Stimulated activated CD4-positive, alpha-beta T cell treated with anti-CD3 and anti-CD28 coated beads, Interleukin-4, amount 100 ng/mL, for 24 hours (primary cell): ENCODE measurements at places on chromosomes 5 and 9.

- no peak for DNase-seq
These were observed 18.0 kb downstream of the NEURL1B start for GRCh38 chr5:172658961-172659501.

- no peak for DNase-seq
These were observed 3.6 kb downstream of the FOXI1 start for GRCh38 chr5:170109059-170110031.

- no peak for DNase-seq
These were observed 385.2 kb upstream of the KLF4 start for GRCh38 chr9:107874591-107875369.

GRCh38 chr9:19788152-19788551, 685 bp downstream of the SLC24A2 start:
- no peak for DNase-seq

GRCh38 chr5:12652201-12652600, 748.0 kb upstream of the CTNND2 start:
- no peak for DNase-seq

DNA sequence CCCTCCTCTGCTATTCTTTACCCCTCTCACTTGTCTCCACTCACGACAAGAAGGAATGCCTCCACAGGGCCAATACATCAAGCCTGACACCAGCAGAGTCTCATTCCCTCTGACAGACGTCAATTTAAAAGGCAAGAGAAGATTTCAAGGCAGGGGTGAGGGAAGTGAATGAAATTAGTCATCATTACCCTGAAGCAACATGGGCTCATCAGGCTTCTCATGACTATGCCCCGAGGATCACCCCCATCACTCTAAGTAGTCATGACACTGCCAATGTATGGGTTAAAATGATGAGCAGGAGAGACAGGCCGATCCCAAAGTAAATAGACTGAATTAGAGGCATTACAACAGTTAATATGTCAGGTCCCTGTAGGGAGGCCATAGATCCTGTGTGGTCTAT, 504.4 kb downstream of the TLE4 start:
- DNase-seq, result no peak

- no peak for DNase-seq
These were observed 130.1 kb downstream of the GPBP1 start for GRCh38 chr5:57303985-57304384.

DNA sequence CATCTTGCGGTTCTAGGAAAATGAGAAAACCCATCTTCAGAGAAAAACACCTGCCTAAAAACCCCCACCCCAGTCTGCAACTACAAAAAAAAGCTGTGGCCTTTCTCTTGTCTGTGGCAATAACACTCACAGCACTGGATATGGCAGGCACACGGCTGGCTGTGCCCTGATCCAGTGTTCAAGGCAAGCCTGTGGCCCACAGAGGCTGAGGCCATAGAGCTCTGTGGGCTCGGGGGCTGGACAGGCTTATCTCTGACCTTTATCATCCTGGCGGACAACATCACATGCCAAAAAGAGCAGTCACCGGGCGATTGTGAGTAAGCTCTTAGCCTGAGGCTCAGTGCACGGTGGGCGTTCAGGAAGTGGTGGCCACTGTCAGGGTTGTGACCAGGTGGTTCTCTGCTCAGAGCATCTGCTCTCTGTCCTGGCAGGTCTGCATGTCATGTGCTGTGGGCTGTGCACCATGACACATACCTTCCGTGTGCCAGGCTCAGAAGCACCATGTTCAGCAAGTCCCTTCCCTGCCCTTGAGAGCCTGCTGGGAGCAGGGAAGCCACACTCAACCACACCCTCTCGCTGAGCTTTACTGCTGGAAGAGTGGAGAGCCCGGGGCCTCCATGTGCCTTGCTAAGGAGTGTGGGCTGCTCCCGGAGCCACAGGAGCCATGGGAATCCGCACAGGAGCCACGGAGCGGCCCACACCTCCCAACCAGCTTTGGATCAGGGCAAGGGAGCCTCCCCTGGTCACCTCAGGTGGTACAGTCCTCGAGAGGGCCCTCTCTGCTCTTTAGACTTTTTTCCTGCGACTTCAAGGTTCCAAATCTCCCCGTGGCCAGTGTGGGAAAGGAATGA, 34.6 kb upstream of the WDR38 start:
- DNase-seq, result no peak

DNA sequence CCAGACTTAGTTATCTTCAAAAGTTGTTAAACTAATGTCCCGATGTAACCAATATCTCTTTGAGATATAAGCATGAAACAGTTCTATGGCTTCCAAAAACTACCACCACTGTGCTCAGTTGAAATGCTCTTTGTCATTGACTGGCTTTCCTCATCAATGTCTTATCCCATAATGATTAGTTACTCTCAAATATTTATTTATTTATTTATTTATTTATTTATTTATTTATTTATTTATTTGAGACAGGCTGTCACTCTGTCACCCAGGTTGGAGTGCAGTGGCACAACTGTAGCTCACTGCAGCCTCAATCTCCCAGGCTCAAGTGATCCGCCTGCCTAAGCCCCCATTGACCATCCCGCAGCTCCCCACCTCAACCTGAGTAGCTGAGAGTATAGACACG, 28.0 kb upstream of the MLLT3 start:
- DNase-seq, result no peak

- no peak for DNase-seq
These were observed 14.7 kb downstream of the ASTN2 start for GRCh38 chr9:117400171-117400570.

- DNase-seq, result peak; percentile 21
These were observed 687 bp downstream of the LYSMD3 start for GRCh38 chr5:90528601-90529193.

GRCh38 chr5:79966448-79966847, 24.6 kb downstream of the MTX3 start:
- no peak for DNase-seq

DNA sequence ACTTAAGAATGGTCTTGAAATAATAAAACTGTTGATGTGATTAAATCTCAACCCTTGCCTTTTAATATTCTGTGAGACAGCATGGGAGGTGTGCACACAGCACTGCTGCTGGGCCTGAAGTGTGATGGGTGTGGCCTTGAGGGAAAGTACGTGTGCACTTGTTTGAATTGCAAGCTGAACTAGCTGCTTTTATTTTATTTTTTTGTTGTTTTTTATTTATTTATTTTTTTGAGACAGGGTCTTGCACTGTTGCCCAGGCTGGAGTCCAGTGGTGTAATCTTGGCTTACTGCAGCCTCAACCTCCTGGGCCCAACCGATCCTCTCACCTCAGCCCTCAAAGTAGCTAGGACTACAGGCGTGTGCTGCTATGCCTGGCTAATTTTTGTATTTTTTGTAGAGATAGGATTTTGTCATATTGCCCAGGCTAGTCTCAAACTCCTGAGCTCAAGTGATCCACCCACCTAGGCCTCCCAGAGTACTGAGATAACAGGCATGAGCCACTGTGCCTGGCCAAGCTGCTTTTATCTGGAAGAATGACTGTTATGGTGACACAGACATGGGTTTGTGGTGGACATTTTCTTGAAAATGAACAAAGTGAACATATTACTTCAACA, 58.9 kb downstream of the GPR107 start:
- no peak for DNase-seq

GRCh38 chr9:111599955-111600343, 502 bp upstream of the PTGR1 start:
- no peak for DNase-seq

DNA sequence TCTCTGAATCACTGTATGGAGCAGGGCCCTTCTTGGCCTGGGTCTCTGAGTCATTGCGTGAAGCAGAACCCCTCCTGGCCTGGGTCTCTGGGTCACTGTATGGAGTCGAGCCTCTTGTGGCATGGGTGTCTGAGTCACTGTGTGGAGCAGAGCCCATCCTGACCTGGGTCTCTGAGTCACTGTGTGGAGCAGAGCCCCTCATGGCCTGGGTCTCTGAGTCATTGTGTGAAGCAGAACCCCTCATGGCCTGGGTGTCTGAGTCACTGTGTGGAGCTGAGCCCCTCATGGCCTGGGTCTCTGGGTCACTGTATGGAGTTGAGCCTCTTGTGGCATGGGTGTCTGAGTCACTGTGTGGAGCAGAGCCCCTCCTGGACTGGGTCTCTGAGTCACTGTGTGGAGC, 94.0 kb upstream of the RAPGEF1 start:
- DNase-seq, result no peak

DNA sequence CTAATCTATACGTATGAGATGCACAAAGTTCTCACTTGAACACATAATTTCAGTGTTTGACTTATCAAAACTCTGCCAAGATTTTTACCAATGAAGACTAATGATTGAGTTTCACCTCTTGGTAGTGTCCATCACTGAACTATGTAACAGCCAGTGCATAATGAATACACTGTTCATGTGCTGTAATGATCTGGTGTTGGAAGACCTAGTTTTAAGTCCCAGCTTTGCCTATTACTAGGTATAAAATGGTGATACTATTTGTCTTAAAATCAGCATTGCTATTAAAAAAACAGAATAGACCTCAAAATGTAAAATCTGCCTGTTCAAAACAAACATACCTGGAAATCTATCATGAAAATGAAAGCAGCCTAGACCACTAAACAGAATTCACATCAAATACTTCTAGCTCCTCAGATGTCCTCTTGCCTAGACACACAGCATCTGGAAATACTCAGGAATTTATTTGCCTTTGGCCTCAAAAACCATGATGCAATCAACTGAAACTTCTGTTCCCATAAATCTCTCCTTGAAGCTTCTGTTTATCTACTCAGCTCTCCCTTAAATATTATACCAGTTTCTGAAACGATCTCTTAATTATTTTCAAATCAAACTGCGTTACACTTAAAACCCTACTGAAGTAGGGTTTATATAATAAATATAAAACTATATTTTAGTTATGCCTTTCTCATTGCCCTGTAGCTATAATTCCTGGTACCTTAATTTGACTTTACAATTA, 38.1 kb downstream of the MRPS27 start:
- no peak for DNase-seq

GRCh38 chr5:124315741-124316415, 430.6 kb downstream of the ZNF608 start:
- DNase-seq, result no peak

GRCh38 chr5:21765406-21765805, 1087.7 kb downstream of the CDH12 start:
- no peak for DNase-seq

DNA sequence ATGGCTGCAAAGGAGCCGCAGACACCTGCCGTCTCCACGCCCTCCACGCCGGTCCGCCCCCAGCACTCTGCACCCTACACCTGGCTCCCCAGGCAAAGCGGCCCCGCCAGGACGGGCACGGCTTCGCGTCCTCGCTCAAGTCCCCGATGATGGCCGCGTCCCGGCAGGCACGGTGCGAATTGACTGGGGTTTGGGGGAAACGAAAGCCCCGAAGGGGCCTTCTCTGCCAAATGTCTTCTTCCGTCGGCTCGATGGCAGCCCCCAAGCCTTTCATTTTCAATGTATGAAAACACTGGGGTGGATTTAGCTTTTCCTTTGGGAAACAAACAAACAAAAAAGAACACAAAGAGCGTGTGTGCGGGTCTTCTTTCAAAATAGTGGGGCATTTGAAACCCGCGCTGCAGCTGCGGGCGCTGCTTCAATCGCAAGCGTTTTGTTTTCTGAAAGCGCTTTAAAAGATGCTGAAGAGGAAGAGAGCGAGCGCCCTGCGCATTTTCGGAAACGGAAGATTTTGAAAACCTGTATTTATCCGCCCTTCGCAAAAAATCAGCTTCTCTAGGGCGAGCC, 160.0 kb downstream of the RMI1 start:
- DNase-seq, result peak; percentile 9

- no peak for DNase-seq
These were observed 93.0 kb upstream of the ZNF608 start for GRCh38 chr5:124839371-124839998.

GRCh38 chr5:178383919-178384815, 151.6 kb upstream of the PHYKPL start:
- no peak for DNase-seq

DNA sequence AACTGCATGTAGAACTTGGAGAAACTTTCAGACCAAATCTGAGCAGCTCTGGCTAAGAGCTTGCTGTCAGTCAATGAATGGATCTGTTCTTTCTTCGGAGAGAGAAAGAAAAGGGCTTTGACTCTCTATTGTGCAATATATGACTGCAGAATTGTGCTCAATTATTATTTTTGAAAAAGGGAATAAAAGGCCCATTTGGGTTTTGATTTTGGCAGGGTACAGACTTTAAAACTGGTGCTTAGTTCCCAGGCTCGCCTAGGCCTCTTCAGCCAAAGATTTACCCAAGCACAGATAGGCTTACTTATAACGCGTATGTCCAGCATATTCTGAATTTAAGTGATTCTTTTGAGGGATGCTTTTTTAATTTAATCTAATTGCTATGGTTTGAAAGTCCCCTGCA, 59.3 kb downstream of the RETREG1 start:
- no peak for DNase-seq

DNA sequence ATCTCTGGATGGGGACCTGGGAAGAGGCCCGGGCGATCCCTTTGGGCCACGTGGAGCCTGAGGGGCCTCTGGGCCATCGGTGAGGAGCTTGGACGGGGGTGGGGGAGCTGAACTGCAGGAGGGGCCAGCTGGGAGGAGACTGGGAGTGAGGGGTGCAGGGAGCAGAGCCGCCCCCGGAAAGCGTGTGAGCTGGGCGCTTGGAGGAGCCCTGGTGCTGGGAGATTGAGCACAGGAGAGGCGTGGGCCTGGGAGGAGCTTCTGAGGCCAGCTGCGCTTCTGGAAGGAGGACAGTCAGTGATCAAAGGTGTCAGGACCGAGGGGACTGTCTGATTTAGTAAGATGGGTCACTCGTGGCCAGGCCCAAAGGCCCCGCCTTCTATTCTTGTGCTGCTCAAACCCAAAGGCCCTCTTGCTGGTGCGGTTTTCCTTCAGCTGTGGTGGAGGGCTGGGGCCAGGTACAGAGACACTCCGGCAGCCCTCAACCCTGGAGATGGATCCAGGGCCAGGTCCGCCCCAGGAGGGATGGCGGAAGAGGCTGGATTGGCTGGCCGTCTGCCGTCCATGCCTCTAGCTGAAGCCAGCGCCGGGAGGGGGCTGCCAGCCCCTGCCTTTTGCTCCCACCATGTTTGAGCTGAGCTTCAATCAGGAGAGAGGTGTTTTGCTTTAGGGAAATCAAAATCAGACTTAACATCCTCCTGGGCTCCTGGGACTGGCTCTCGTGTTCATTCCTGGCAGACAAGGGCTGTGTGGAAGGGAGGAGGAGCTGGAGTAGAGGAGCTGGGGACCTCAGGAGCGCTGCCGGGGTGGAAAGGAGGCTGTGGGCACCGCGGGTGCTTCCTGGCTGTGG, 21.6 kb downstream of the NCS1 start:
- no peak for DNase-seq

GRCh38 chr5:179762079-179762780, 29.6 kb downstream of the MAML1 start:
- peak; percentile 11 for DNase-seq

GRCh38 chr5:12526113-12526512, 621.9 kb upstream of the CTNND2 start:
- DNase-seq, result no peak

- no peak for DNase-seq
These were observed 31.0 kb downstream of the CSF2 start for GRCh38 chr5:132104556-132104955.

DNA sequence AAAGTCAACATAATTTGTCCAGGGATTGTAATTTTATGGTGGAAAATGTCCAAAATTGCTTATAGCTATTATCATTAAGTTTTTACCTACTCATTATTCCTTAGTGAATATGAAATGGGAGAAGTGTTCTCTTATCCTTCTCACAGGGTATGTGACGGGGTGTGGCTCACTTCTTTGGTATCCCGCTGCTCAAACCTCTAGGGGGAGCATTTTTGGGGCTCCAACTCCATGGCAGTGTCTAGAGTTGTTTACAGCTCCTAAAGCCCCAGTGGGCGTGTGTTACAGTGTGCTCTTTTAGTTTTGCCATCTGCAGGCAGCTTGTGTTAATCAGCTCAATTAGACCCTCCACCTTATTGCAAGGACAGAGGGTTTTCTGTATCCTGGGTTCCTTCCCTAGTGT, 89.4 kb downstream of the CDKN2A start:
- no peak for DNase-seq

- DNase-seq, result no peak
These were observed 84.9 kb downstream of the KLHL3 start for GRCh38 chr5:137651022-137651421.
